Stimulated activated CD4-positive, alpha-beta T cell treated with anti-CD3 and anti-CD28 coated beads, TNF-alpha, amount 100 ng/mL, for 48 hours (primary cell): ENCODE measurements at places on chromosomes 1 and 21.

GRCh38 chr1:76239470-76239918, 164.9 kb downstream of the ST6GALNAC3 start:
- no peak for DNase-seq

- no peak for DNase-seq
Observed at GRCh38 chr1:228083871-228084278, 1.4 kb downstream of the ARF1 start.

DNA sequence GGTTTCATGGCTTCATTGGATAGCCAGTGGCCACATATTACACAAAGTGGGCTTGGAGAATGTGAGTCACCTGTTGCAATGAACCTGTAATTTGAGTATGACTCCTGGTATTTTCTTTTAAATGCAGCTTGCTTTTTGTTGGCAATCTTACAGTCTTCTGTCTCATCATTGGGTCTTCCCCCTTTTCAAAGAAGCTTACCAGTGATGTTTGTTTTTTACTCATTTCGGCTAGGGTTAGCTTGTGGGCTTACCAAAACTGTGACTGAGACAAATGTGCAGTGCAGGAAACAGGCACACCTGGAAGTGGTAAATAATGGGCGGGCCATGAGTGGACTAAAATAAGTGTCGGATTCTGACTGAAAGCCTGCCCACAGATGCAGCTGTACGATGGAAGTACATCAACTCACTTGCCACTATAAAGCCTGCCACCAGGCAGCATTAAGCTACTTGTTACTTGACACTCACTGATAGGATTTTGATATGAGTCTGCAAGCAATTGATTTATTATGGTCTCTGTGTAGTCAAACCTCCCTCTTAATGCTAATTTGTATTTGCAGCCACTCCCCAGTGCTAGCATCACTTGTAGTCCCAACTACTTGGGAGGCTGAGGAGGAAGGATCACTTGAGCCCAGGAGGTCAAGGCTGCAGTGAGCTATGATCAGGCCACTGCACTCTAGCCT, 4.2 kb downstream of the HHAT start:
- DNase-seq: peak; percentile 43

DNA sequence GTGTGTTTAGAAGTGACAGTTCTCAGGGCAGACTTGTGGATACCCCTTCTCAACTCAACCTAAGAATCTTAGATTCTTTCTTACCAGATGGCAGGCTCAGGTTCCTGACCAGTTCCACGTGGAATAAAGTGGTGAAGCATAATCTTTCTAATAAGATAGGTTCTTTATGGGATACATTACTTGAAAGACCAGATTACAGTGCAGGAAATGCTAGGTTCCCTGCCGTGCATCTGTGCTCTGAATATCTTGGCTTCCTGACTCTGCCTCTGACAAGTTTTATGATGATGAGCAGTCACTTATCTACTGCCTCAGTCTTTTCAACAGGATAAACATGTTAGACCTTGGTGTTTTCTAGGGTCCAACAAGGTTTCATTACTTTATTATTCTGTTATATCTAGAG, 207.9 kb upstream of the CACYBP start:
- DNase-seq: no peak

- DNase-seq: no peak
Observed at GRCh38 chr1:43272576-43273571, 3.1 kb downstream of the TMEM125 start.

GRCh38 chr1:1079408-1080121, 5.5 kb upstream of the RNF223 start:
- DNase-seq: no peak

- DNase-seq: no peak
Observed at GRCh38 chr1:156154317-156154749, 948 bp downstream of the SEMA4A start.

- DNase-seq: no peak
Observed at GRCh38 chr1:31643976-31644559, 608 bp downstream of the PEF1 start.

DNA sequence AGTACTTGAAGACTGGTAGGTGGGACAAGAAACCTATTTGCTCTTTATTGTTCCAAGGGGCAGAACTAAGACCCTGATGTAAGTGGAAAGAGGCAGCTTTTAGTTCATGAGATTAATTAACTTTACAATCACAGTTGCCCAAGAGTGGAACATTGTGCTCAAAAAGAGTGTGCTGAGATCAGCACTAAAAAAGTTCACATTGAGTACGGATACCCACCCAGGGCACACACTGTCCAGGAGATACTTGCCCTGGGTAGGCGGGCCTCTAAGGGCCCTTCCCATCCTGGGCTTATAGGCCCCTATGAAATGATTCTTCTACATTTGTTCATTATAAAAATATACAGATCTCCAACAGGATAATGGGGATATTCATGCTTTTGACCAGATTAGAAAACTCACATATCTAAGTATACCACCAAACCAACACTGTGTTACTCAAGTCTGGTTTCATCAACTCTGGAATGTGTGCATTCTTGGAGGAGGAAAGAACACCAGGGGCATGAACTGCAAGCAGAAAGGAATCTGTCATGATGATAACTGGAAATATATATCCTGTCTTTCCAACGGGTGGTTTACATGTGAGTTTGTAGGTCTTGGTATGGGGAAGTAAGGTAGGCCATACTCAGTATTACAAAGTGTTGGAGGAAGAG, 626.2 kb downstream of the SMYD3 start:
- DNase-seq: no peak

- no peak for DNase-seq
Observed at GRCh38 chr1:151056149-151056548, 3.3 kb downstream of the CDC42SE1 start.

DNA sequence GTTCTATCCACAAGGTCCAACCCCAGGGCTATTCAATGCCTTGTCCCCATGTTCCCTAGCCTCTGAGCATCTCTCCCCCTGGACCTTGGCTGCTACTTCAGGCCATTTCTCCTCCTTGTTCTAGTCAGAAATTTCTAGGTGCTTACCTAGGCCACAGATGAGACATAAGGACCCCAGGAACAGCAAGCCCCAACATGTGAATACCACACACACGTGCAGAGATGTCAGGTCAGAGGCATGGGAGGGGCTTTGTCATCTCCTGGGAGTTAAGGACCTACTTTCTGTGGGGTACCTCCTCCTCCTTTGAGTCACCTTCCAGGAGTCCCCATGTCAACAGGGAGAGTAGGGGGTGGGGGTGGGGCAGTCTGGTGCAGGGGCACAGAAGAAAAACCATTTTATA, 7.1 kb upstream of the RGS16 start:
- no peak for DNase-seq

- no peak for DNase-seq
Observed at GRCh38 chr1:56227401-56227800, 352.0 kb downstream of the PLPP3 start.

DNA sequence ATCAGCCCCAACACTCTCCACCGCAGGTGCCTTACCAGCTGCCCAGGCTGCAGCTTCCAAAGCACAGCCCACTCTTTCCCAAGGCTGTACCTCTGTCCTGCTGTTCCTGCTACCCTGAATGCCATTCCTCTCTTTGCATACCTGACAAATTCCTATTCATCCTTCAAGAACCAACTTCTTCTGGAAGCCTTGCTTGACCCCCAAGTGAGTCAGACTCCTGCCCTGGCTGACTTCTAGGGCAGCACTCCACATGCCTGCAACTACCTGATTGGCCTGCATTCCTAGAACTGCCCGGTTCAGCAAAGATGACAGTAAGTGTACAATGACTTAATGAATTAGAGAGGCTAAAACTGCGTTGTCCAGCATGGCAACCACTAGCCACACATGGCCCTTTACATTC, 20.8 kb upstream of the PDZK1IP1 start:
- DNase-seq: no peak

- no peak for DNase-seq
Observed at GRCh38 chr1:63321785-63322113, 618 bp upstream of the FOXD3 start.

DNA sequence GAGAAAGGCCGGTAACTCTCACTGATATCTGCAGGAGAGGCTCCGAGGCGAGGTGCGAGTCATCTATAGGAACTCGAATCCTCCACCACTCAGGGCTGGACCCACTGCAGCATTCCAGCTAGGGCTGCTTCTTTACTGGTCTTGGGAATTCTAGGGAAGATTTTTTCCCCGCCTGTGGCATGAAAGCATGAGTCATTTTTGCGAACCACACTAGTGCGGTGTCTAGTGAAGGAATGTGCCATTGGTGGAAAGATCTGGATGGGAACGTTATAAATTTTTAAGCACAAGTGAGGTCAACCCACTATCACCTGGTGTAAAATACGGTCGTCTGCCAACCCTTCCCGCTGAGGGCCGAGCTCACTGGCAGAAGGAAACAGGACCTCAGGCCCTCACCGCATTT, 49.7 kb downstream of the SYF2 start:
- no peak for DNase-seq

DNA sequence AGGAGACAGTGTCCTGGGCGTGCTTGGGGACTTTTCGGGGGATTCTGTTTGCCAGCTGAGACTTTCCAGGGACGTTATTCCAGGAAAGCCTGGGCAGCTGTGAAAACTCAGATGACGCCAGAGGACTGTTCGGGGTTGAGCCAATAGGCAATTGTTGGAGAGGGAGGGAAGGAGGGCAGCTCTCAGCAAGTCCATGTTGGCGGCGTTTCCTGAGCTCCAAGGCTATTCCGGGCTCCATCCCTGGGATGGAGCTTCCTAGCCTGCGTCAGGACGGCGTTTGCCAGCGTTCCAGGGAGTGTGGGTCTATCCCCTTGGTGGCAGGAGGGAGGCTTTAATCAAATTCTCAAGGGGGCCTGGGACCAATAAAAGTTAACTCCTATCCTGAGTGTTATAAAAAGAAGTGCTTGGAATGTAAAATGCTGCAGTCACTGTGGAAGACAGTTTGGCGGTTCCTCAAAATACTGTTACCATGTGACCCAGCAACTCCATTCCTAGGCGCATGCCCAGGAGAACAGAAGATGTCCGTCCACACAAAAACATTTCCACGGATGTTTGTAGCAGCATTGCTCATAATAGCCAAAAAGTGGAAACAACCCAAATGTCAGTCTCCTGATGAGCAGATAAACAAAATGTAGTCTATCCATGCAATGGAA, 15.2 kb downstream of the SLC27A3 start:
- DNase-seq: no peak

- no peak for DNase-seq
Observed at GRCh38 chr1:245294020-245294419, 139.2 kb downstream of the KIF26B start.

- DNase-seq: no peak
Observed at GRCh38 chr1:15882665-15883064, 35.2 kb downstream of the SPEN start.

- DNase-seq: no peak
Observed at GRCh38 chr1:156642265-156643048, 540 bp downstream of the BCAN start.

GRCh38 chr1:30383221-30383711, 340.1 kb downstream of the MATN1 start:
- DNase-seq: no peak

DNA sequence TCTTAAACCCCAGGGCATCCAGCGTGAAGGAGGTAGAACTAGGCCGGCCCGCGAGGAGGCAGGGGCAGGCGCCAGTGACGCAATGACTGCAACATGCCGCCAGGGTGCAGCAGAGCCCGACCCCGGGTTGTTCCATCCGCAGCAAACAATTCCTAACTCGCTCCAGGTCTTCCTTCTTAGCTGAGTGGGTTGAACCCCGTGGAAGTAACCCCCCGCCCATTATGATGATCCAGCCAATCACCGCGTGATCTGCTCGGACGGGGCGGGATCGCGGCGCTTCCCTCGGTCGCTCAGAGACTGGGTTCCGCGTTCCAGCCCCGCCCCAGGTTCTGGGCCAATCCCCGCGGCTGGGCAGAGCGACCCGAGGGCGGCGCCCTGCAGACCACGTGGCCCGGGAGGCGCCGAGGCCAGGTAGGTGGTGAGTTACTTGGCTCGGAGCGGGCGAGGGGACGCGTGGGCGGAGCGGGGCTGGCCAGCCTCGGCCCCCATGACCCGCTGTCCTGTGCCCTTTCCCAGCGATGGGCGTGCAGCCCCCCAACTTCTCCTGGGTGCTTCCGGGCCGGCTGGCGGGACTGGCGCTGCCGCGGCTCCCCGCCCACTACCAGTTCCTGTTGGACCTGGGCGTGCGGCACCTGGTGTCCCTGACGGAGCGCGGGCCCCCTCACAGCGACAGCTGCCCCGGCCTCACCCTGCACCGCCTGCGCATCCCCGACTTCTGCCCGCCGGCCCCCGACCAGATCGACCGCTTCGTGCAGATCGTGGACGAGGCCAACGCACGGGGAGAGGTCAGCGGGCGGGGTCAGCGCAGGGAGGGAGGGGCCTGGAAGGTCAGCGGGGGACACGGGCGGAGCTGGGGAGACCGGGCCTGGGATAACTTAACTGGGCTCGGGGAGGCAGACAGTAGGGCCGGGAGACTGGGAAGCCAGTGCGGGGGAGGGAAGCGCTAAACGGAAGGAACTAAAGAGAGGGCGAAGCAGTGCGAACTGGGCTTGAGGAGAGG, at the start of gene DUSP23:
TSS of gene DUSP23 (plus strand) at position 380 of the 1,000 bp plus-strand sequence. CDS start at position 519, 139 bp downstream.
- DNase-seq: peak; percentile 90

- DNase-seq: no peak
Observed at GRCh38 chr1:24528744-24529143, 26.1 kb downstream of the RCAN3 start.

- DNase-seq: no peak
Observed at GRCh38 chr1:67626090-67626860, 58.7 kb upstream of the GADD45A start.

- DNase-seq: no peak
Observed at GRCh38 chr1:90730243-90731022, 13.3 kb upstream of the BARHL2 start.

DNA sequence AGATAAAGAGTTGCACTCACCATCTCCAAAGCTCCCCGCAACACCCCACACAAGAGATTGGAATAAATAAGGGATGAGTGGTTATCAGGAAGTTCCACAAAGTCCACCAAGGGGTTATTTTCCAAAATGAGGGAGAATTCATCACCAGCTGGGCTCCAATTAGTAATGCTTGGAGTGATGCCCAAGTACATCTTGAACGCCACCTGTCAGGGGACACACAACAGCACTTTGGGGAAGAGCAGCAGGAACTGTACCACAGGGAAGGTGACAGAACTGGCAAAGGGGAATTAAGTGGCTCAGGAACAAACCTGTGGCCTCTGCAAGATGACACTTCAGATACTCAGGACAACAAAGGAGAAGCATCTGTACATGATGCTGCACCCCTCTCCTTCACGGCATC, 11.5 kb downstream of the TRAPPC3 start:
- no peak for DNase-seq
